ENCODE measurements at places on chromosomes 3 and 15.

GRCh38 chr3:180548050-180548449, 53.9 kb upstream of the TTC14 start:
- DNase-seq: no peak

- no peak for DNase-seq
Observed at GRCh38 chr3:183259087-183259486, 6.0 kb downstream of the B3GNT5 start.

- DNase-seq: no peak
Observed at GRCh38 chr3:152811974-152812760, 22.8 kb upstream of the P2RY1 start.

DNA sequence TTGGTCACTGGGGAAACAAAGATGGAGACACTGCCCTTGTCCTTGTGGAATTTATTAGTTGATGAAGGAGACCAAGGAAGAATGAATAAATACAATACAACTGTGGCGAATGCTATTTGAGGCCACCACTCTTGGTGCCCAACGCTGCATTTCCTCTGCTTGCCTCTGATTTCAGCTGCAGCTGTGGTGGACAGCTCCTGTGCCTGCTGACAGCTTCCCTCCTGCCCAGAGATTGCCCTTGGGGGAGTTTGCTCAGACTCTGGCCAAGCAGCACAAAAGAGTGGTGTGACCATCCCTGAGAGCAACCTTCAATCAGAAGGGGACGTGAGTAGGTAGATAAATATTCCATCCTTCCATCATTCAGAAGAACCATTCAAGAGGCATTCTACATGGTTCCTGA, 64.6 kb upstream of the FHIT start:
- DNase-seq: no peak

- DNase-seq: peak; percentile 25
Observed at GRCh38 chr15:43749690-43750345, 3.6 kb downstream of the PDIA3 start.

DNA sequence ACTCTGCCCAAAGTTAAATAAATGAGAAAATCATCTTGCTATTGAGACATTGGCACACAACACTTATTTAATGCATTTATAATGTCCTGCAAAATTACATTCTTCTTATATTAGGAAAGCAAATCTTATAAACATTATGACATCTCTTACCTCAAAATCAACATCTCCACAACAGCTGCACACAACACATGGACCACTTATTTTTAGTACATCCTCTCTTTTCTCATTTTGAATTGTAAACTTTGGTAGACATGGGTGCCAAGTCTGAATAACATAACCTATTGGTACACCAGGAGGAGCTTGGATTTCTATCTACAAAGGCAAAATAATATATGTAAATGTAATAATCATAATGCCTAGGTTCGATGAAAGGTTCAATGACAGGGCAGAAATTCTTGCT, 23.0 kb downstream of the PLSCR1 start:
- no peak for DNase-seq

GRCh38 chr3:163605915-163606314, 1472.4 kb downstream of the SI start:
- DNase-seq: no peak

DNA sequence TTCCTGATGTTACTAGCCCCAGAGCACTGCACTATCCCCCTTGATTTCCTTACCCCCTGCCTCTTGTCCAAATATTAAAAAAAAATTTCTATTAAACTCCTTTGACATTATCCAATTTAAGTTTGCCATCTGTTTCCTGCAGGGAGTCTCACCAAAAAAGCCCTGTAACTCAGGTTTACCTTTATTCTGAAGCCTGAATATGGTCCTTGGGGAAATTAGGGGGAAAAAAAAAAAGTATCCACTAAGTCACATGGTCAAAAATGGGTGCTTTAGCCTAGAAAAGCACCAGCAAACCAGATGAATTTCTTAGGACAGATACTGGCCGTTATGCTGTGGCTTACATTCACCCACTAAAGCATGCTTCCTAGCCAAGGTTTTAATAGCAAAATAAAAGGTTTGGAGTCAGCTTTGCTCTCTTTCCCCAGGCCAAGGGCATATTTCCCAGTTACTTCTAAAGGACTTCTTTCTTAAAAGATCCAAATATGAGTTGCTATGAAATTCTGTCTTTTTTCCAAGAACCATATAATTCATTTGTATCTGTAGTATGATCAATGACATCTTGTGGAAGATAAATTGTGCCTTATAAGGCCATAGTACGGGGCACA, 394.9 kb downstream of the LSAMP start:
- DNase-seq: no peak

GRCh38 chr3:133535971-133536881, 37.3 kb upstream of the CDV3 start:
- DNase-seq: no peak

GRCh38 chr3:18436213-18436612, 11.1 kb upstream of the SATB1 start:
- no peak for DNase-seq

DNA sequence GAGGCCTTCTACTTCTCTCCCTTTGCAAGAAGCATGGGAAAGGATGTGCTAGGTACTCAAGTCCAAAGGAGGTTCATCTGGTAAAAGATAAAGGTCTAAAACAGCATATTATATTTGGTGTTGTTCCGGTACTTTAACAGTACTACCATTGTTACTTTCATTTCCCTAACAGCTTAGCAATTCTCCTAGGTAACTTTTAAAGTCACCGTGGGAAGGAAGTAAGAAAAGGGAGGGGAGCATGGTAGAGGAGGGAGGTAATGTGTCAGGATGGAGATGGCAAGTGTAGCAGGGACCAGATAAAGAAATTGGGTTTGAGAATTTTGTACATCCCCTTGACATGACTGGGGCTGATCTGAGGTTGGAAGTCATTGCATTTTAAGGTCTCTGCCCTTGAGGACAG, 89.4 kb upstream of the SKOR1 start:
- no peak for DNase-seq

DNA sequence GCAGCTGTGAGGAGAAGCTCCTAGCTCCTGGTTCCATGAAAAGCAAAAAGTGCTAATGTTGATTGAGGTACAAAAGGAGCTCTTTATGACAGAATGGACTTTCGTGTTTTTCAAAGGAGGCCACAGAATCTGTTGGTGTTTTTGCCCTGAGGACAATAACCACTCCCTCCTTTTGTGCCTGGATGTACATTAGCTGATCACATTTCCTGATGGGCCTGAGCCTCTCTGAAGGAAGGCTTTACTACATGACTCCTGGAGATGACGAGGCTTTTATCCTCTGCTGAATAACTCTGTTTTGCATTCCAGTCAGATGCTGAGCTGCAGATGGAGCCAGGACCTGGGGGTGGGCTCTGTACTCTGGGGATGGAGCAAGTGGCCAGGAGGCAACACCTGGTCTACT, 301.9 kb downstream of the CACNA2D3 start:
- no peak for DNase-seq

DNA sequence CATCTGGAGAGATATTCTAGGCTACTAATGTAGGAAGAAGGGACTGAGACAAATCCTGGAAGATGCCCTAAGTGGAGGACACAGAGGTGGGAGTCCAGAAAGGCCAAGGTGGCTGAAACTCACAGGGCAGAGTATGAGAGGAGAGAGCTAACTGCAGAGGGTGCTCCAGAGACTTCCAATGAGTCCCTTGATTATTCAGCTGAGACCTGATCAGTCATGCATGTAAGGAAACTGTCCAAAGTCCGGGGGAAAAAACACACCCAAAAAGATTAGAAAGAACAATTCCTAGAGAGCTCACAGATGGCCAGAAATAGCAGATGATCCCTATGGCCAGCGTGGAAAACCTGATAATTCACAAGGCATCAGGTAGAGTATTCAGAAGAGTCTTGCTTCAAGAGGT, 18.7 kb upstream of the FOXP1 start:
- DNase-seq: no peak

All from activated CD4-positive, alpha-beta T cell treated with anti-CD3 and anti-CD28 coated beads for 4 hours (primary cell).